ENCODE measurements at places on chromosomes 5 and 9. TPM values are rescaled to one million over a fixed set of nuclear protein-coding genes. Genes with fewer than 3 reads are reported as not detected.

The PFN3 gene
- not detected for total RNA-seq

The SLCO6A1 gene
- total RNA-seq: not detected

The TMEM252 gene
- not detected for total RNA-seq

The SHISAL2B gene
- total RNA-seq: not detected

The RASGRF2 gene
- total RNA-seq: 7.9 TPM

The DNAH5 gene
- not detected for total RNA-seq

The PLEKHG4B gene
- not detected for total RNA-seq

The PCDHGA7 gene
- 0.30 TPM for total RNA-seq

The MEIKIN gene
- not detected for total RNA-seq

The CAMK4 gene
- total RNA-seq: 106 TPM

The ARHGEF39 gene
- 15.4 TPM for total RNA-seq

The GABRA6 gene
- not detected for total RNA-seq

The ECSCR gene
- total RNA-seq: 1.1 TPM

The ASPN gene
- not detected for total RNA-seq

The NUTM2F gene
- not detected for total RNA-seq

The COL23A1 gene
- 0.09 TPM for total RNA-seq

The NUP188 gene
- total RNA-seq: 103 TPM

The ZFP37 gene
- total RNA-seq: 0.32 TPM

The POU5F2 gene
- total RNA-seq: 1.7 TPM

The G3BP1 gene
- total RNA-seq: 272 TPM

The CA9 gene
- 0.30 TPM for total RNA-seq

The DBN1 gene
- 10.6 TPM for total RNA-seq

The SPATA6L gene
- total RNA-seq: 0.27 TPM

The EDIL3 gene
- total RNA-seq: not detected

The SPINK4 gene
- not detected for total RNA-seq

The ANGPTL2 gene
- total RNA-seq: not detected

The TESK1 gene
- total RNA-seq: 33.1 TPM

The TTC23L gene
- not detected for total RNA-seq

The FAXDC2 gene
- total RNA-seq: 0.14 TPM

The SV2C gene
- total RNA-seq: 0.02 TPM

The SLC36A1 gene
- 6.9 TPM for total RNA-seq

The BRINP1 gene
- not detected for total RNA-seq

The GALT gene
- 130 TPM for total RNA-seq
